ENCODE measurements at places on chromosomes 1 and 21. TPM values are rescaled to one million over a fixed set of nuclear protein-coding genes. Genes with fewer than 3 reads are reported as not detected.

- DNase-seq = peak; percentile 58
Observed at GRCh38 chr1:202145068-202145743, 669 bp upstream of the ARL8A start.

- no peak for DNase-seq
Observed at GRCh38 chr21:15370462-15370975, 305.7 kb upstream of the NRIP1 start.

GRCh38 chr1:161073474-161074121 lies 3.9 kb upstream of the ARHGAP30 start:
- DNase-seq = no peak

- DNase-seq = no peak
Observed at GRCh38 chr1:222592171-222592570, 2.4 kb upstream of the TAF1A start.

DNA sequence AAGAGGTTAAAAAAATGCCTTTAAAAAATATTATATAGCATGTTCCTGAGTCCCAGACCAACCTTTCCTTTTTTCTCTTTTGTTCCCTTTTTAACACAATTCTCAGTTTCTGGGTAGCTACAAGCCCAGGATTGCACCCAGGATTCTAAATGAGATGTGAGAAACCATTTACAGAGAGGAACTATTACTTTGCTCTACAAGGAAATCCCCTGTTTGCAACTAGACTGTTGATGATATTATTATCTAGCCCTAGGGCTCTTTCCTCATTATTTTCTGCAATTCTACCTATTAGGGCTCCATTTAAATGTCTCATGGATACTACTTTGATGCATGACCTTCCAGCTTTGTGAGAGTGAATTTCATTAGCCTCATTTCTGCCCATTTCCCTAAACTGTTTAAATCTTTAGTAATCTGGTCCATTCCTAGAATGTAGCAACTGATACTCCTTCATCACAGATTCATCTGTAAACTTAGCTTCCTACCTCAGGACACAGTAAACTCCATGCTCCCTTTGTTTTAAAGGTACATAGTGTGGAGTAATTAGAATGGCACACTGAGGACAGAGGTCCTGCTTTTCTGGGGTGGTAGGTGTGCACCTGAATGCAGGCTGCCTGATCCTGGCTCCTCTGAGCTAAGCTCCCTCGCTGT lies 7.1 kb upstream of the KIF14 start:
- DNase-seq = no peak

DNA sequence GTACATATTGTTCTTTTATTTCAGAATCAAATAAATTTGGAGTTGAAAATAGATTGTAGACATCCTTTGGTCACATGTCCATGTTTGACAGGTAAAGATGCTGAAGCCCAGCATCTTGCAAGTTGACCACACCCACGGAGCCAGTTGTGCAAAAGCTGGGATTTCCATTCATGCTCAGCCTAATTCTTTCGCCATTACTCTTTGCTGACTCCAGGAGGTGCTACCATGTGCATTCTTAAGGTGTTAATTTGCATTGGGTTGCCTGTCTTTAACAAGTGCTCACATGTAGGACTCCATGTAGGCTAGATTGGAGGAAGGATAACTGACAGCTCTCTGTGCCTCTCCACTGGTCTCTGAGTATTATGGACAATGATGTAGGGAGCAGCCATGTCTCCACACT lies 660.7 kb downstream of the LMO4 start:
- no peak for DNase-seq

GRCh38 chr1:48887796-48888195 lies 111.1 kb upstream of the BEND5 start:
- DNase-seq = no peak

DNA sequence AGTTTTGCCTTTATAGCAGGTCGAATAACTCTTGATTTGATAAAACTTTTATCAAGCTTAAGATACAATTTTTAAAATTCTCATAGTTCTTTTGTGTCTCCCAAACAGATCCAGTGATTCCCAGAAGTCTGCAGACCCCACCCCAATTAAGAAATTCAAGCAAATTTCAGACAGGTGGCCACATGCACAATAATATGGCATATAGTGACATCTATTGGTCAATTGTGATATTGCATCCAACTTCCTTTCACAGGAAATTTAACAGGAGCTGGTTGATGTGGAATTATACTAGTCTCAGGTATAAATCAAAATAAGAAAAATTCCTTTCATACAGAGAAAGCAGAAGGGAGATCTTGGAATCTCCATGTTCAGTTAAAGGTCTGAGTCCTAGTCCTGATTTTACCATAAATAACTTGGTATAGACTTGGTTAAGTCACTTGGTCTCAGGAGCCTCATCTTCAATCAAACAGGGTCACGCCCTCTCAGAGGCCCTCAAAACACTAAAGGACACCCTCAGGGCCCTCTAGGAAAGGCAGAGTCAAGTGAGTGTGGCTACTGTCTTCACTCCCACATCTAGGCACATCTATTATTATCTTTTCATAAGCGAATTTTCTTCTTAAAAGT lies 24.1 kb downstream of the PIGM start:
- DNase-seq = peak; percentile 55

- no peak for DNase-seq
Observed at GRCh38 chr1:41200728-41201127, 41.4 kb downstream of the SCMH1 start.

GBP7 gene
- total RNA-seq = not detected

S100A12 gene
- not detected for total RNA-seq

OR2T29 gene
- not detected for total RNA-seq

EPB41 gene
- 58.7 TPM for total RNA-seq

FAM131C gene
- total RNA-seq = 0.26 TPM

TAL1 gene
- 0.70 TPM for total RNA-seq

RASAL2 gene
- total RNA-seq = 33.3 TPM

ARHGEF2 gene
- 97.1 TPM for total RNA-seq

Data from H7 (cell line).